ENCODE measurements at places on chromosomes 6 and 20.

DNA sequence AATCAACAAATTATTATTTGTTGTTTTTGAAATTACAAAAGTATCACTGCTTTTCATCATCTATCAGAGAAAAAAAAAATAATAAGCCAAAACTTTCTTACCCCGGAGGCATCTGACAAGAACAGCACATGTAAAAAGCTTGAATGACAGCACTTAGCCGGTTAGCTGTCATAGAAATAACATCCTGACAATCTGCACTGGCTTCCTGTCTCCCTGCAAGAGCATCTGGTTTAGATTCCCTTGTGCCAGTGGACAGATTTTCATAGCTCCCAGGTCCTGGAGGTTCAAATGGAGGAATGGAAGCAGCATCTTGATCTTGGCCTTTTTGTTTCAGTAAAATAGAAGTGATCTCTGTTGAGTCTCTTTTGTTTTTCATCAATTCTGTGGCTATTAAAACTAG lies 74.8 kb downstream of the HACE1 start:
- DNase-seq, result no peak

DNA sequence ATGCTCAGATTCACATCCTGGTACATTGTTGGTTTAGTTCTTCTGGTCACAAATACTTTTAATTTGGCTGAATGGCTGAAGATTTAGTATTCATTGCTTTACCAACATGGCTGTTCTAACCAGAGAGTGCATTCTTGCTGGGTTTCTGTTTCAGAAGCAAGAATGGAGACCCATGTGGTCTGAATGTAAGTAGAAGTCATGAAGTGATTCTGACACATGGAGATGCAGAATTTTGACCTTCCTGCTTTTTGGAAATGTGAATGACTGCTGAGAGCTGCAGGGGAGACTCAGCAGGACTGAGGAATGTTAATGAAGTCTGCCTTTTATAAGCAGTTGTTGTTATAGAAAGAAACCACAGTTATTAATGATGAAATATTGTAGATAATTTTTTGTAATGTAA lies 576.1 kb upstream of the MARCKS start:
- DNase-seq, result no peak

GRCh38 chr20:19382386-19383340 lies 170.2 kb downstream of the SLC24A3 start:
- DNase-seq, result no peak

DNA sequence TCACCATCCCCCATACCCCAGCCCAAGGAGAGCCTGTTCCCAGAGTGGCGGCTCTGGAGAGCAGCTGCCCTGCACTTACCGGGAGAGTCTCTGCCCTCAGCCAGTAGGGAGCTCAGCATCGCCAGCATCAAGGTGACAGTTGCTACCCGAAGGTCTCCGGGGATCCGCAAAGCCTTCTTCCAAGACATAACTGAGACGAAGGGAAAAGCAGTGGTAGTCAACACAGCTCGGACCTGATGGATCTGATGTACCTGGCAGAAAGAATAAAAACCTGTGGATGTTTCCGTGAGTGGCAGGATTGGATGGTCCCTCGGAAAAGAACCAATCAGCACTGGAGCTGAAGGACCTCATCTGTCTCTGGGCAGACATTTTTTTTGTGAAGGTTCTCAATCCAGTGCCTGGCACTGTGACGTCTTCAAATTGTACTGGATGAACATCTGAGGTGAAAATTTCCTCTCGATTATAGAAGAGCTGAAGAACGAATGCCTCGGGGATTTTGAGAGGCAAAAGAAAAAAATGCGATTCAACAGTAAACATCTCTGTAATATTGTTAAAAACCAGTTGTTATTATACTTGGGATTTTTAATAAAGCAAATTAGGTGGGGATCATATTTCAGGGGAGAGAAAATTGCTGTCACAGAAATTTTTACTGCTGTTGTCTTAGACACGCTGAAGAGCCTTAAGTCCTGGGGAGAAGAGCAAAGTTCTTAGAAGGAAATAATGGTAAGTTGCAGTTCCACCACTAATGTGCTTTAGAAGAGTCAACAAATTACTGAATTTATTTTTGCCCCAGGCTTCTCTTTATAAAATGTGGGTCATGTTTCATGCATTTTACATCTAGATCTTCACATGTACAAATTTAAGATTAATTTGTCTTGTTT lies at the start of gene HLA-DQB1:
TSS of gene HLA-DQB1 (minus strand) at position 238 of the 881 bp plus-strand sequence. CDS start at position 188, 50 bp downstream.
- DNase-seq, result peak; percentile 56

DNA sequence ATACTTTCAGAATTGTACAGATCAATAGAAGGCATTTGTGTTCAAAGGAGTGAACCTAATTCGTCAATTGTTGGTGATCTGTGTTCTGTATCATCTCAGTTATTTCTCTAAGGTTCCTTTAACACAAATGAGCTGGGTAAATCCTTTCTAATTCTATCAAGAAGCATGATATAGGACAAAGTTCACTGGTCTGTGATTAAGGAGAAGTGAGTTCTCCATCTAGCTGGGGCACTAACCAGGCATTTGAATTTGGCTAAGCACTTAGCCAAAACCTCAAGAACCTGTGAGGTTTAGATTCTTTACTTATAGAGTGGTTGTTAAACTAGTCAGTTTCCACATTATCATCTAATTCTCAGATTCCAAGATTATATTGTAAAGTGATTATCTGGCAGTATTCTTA lies 50.3 kb downstream of the DOP1A start:
- DNase-seq, result no peak

- DNase-seq, result no peak
Measured at GRCh38 chr6:49462599-49462926, 490 bp downstream of the MMUT start.

DNA sequence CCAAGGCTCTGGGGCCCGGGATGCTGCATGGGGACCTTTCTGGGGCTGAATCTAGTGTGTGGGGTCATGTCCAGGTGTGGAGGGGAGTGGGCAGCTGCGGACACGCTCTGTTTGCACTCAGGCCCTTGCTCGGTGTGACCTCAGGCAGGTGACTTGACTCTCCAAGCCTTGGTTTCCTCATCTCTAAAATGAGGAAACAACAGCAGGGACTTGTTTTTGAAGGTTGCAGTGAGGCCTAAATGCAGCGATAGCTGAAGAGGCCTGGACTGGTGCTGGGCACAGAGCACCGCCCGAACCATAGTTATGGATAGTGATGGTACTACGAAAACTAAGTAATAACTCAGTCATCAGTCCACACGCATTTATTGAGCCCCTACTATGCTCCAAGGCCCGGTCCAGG lies 91.8 kb downstream of the NOL4L start:
- DNase-seq, result no peak

- DNase-seq, result no peak
Measured at GRCh38 chr6:47438481-47439347, 38.9 kb upstream of the CD2AP start.

DNA sequence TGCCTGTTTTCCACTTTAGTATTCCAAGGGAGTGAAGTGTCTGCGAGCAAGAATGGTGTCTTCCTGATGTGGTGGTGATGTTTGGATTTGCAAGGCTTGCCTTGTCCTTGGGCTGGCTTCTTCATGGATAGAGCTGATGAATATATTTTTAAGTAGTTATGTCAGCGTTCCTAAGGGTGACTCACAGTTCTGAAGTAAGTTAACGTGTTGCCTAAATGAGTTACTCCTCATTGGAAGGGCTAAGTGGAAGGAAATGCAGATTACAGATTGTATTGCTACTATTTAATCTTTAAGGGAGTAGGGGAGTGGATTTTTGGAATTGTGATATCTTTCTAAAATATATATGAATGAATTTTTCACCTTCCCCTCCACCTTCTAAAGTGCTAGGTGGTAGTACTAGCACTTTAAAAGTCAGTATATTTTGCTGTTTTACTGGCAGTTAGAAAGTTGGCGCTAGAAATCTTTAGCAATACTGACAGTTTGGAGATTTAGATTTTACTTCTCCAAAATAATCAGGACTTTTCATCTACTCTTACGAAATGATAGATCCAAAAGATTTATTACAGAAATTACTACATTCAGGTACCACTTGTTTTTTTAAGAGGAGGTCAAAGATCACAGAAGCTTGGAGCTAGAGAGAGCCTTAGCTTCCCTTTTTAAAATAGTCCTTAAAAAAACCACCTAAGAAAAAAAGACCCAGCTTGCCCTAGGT lies 197.4 kb downstream of the JARID2 start:
- DNase-seq, result no peak

DNA sequence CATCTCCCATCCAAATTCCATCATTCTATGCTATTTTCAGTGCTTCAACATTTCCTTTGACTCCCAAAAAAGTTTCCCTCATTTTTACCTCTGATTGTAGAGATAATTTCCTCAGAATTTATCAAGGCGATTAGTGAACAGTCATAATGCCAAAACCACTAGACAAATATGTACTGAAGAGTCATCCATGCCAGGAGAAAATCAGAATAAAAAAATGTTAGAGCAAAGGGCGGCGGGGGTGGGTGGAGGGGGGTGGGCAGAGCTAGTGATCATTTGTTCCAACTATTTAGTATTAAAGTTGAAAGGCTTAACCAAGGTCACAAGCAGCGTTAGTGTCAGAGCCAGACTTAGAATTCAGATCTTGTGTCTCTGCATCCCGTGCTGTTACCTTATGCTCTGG lies 5.3 kb upstream of the ADGRF5 start:
- no peak for DNase-seq

DNA sequence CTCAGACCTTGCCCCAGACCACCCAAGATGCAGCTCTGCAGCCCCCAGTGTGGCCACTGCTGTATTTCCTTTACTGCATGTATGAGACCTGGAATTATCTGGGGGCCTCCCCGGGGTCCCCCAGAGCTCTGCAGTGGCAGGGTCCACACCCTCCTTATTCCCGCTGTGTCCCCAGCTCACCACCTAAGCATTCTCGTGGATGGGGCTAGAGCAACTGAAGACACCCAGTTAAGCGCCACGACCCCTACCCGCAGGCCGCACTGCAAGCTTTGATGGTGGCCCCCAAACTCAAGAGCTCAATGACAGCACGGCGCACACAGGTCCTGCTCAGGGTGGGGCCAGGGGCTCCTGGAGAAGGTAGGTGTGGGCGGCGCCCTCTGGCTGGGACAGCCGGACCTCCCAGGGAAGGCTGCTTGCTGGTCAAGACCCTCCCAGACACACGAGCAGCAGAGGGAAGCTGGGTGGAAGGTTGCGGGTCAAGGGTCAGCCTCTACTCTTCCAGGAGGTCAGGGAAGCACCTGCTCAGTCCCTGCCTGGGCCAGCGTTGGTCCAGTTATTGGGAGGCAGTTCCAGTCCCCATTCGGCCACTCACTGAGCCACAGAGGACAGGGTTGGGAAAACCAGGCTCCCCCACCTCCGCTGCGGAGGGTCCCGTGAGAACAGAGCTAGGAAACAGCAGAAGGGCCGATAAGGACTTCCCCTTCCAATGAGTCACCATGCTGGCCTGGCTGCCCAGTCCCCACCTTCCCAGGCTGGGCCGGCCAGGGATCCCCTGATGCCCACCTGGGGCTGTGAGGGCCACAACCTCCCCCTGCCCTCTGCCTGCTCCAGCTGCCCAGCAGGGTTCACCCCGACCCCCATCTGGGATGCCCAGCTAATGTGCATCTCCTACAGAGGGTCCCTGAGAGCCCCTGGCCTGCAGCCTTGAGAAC lies 2.9 kb downstream of the LAMA5 start:
- DNase-seq, result no peak

GRCh38 chr20:58500256-58500655 lies 14.9 kb downstream of the APCDD1L start:
- no peak for DNase-seq

DNA sequence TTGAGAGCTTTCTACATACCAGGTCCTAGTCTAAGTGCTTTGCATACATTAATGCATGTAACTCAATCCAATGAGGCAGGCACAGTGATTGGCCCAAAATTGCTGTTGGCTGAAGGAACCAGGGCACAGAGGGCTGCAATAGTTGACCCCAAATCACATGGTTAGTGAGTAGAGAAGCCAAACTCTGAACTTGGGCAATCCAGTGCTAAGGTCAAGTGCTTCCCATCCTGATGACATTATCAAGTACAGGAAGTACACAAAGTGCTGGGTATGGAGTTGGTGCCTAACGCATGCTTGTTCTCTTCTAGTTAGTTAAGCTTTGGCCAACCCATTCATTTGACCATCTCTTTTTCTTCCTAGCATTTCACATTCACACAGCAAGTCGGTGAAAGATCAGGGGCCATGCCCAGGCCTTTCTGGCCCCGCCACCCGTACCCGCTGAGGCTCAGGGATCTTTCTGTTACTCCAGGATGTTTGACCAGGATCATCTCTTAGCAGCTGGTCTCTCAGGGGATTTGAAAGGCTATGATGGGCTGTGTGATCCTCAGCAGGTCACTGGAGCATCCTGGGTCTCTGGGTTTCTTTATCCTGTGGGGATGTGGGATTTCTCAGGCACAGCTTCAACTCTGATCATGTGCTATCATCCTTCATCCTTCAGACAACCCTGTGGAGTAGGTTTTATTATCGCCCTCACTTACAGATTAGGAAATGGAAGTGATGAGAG lies 7.0 kb downstream of the KCNB1 start:
- no peak for DNase-seq

DNA sequence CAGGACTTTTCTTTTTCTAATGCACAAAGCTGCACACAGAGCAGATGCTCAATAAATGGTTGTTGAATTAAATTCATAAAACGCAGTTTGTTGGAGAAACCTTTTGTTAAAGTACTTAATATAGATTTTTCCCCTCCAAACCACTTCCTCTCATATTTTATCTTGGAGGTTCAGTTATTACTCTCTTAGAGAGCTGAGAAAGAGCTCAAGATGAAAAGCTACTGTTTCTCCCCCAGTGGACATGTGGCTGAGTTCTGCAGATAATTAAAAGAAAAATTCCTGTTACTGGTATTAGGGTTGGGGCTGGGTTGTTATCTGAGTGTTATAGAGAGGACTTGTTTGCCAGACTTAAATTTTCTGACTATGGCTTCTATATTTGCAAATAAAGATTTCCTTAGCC lies 294.0 kb downstream of the TBC1D7 start:
- no peak for DNase-seq

GRCh38 chr6:156068881-156069280 lies 613.2 kb upstream of the NOX3 start:
- DNase-seq, result no peak

Measured in activated gamma-delta T cell treated with Interleukin-2 at 50 U/mL for 16 hours (primary cell).